Fibroblast of skin of right quadriceps (primary cell): ENCODE measurements at places on chromosomes 11 and 22.

GRCh38 chr11:128424851-128425285 lies 162.5 kb downstream of the ETS1 start:
- DNase-seq = peak; percentile 25

- no peak for DNase-seq
Observed at GRCh38 chr11:42816471-42816870, 495.3 kb upstream of the API5 start.

GRCh38 chr11:133947321-133947756 lies 9.4 kb downstream of the IGSF9B start:
- peak; percentile 45 for DNase-seq

DNA sequence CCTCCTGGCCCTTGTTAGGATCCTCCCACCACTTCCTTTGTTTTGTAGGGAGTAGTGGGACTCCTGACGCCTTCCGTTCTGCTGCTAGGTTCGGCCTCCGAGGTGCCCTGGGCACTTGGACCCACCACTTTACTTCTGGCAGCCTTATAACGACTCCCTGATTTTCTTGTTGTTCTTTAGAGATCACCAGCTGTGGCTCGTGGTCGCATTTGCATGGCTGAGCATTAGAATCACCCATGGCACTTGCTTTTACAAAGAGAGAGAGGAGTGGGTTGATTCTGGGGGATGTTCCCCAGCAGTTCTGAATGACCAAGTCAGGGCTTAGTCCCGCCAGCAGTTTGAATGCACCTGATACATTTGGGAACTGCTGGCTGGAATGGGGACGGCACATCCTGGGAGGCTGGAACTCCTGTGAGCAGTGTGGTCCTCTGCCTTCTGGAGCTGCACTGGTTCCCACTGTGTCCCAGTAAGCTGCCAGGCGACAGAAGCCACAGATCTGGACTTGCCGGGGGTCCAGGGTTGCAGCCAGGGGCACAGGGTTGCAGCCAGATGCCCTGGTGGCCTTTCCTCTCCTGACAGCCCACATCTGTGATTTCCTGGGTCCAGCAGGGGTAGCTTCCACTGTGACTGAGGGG lies 4.1 kb downstream of the TUB start:
- DNase-seq = no peak

DNA sequence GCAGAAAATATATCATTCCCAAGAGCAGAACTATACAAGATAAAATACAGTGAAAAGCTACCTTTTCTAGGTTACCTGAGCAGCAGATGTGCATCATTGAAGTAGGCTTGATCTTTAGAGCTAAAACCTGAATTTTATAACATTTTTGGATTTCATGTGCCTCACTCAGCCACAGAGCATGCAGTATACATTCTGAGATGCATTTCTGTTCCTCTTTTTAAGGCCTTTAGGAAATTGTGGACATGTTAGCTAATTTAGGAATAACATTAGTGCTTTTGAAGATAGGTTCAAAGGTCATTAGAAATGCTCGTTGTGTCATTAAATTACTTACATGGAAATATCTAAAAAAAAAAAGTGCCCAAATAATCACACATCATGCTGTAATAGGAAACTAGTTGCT lies 230.6 kb upstream of the PDGFD start:
- DNase-seq = no peak

- DNase-seq = peak; percentile 97
Observed at GRCh38 chr11:8911029-8911823, at the start of gene AKIP1. Gene AKIP1 (plus strand): TSS chr11:8911189. CDS start chr11:8911450, 261 bp downstream.

DNA sequence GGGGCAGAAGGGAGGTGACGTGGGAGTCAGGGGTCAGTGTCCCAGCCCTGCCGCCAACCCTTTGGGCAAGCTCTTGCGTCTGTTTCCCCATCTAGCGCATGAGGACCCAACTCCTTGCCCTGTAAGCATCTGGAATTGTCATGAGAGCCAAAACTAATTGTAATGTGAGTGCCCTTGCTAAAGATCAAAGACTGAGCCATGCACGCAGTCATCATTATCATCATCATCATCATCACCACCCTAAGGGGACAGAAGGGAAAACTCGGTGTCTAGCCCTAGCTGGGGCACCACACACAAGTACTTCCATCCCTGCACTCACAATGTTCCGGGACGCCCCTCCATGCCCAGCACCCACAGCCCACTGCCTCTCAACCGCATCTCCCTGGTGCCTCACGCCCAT lies 2.5 kb downstream of the LIF start:
- no peak for DNase-seq

DNA sequence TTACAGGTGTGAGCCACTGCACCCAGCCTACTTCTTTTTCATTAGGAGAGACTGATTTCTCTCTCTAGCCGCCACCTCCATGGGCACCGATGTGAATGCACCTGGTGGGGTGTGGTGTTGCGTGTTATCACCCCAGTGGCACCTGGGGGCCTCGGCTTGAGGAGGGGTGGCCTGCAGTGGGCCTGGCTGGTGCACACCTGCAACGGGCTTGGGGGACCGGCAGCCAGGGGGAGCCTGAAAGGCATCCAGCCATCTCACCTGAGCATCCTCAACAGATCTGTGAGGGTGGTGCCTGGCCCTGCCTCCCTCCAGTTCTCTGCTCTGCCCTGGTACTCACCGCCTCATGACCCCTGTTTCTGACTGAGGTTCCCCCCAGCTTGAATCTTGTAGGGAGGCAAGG lies 108.9 kb downstream of the ARHGAP8 start:
- no peak for DNase-seq

GRCh38 chr11:62547691-62548281 lies 1.2 kb upstream of the AHNAK start:
- no peak for DNase-seq

DNA sequence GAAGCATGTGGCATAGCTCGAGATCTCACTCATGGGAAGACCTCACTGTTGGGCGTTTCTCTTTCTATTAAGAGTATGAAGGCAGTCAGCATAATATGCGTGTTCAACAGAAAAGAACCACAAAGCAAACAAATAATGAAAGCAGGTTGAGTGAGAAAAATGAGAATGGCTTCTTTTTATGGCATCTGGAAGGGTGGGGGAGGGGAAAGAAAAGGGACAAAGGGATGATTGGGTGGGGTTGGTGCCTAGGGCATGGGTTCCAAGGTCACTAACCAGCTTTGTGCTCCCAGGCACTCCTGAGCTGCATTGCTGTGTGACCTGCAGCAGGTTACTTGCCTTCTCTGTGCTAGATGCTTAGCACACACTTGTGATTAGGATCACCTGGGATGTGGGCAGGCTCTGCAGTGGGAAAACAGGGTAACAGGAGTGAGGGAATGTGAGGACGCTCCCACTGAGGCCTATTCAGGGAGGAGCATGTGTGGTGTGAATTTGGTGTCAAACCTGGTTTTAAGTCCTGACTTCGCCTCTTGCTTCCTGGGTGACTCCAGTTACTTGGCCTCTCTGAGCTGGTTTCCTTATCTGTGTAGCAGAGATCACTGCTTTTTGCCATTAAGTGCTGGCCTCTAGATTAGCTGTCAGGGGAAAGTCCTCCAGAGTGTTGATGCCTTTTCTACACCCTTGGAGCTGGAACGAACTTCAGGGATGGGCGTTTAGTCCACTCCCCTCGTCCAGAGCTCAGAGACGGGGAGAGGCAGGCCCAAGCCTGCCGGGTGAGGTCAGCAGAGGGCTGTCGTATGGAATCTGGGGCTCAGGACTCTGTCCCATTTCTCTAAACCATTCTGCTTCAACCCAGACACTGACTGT lies 74.8 kb downstream of the KIAA1671 start:
- DNase-seq = no peak

GRCh38 chr22:36068776-36069344 lies 40.2 kb upstream of the RBFOX2 start:
- DNase-seq = no peak

DNA sequence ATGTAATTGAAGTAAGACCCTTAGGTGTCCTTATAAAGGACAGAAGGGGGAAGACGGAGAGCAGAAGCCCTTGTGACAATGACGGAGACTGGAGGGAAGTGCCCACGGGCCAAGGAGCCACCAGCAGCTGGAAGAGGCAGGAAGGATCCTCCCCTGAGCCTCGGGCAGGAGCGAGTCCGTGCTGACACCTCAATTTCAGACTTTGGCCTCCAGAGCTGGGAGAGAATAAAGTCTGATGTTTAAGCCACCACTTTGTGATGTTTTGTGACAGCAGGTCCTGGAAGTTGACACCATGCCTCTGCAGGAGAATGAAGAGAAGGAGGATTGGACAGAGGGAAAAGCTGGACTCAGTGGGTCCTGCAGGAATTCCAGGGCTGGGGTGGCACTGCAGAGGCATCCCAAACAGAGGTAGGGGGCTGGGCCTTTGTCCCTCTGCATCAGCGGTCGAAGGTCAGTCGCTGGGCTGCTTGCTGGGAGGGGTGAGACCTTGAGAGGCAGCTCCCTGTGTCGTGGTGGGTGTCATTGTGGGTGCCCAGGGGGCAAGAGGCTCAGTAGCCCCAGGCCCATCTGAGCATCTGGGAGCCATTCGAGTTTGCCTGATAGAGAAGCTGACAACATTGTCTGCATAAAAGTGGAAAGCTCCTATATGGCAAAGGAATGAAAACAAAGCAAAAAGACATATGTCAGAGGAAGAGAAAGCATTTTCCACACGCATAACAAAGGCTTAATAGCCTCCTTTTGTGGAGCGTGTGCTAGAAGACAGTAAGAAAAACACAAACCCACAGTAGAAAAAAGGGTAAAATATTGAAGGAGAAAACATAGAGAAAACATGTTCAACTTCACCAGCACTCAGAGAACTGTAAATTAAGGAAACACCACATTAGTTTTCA lies 68.8 kb downstream of the RTL6 start:
- no peak for DNase-seq

DNA sequence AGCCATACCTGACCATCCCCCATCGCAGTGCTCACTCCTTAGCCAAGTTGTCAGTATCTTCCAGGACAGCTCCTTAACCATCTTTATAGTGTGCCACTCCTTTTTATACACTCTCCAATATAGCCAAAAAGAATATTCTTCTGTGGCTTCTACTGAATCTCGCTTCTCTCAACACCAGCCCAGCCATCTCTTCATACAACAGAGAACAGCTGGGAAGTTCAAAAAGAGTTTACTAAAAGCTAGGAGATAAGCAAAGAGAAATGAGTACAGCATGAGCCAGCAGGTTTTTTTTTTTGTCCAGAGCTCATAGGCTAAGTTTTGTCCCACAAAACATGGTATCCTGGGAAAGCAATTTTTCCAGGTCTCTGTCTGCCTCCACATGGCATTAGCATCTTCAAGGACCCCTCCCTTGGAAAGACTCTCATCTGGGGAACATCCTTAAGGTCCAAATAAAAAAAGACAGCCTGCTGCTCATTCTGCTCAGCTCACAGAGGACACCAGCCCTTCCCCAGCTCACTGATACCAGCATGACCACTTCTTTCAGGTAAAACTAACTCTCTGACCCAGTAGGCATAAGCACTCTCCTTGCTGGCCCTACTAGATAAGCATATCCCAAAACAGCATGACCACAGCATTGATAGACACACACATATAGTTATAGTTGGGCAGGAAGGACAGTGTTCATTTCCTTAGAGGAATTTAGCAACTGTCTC lies 48.8 kb upstream of the YWHAH start:
- no peak for DNase-seq

- DNase-seq = peak; percentile 97
Observed at GRCh38 chr11:47426062-47426956, at the start of gene PSMC3. Gene PSMC3 (minus strand): TSS chr11:47426439. CDS start chr11:47426279, 160 bp downstream.

- DNase-seq = no peak
Observed at GRCh38 chr11:92141159-92141558, 83.5 kb upstream of the FAT3 start.

- no peak for DNase-seq
Observed at GRCh38 chr11:134032501-134033091, 36.3 kb upstream of the JAM3 start.

DNA sequence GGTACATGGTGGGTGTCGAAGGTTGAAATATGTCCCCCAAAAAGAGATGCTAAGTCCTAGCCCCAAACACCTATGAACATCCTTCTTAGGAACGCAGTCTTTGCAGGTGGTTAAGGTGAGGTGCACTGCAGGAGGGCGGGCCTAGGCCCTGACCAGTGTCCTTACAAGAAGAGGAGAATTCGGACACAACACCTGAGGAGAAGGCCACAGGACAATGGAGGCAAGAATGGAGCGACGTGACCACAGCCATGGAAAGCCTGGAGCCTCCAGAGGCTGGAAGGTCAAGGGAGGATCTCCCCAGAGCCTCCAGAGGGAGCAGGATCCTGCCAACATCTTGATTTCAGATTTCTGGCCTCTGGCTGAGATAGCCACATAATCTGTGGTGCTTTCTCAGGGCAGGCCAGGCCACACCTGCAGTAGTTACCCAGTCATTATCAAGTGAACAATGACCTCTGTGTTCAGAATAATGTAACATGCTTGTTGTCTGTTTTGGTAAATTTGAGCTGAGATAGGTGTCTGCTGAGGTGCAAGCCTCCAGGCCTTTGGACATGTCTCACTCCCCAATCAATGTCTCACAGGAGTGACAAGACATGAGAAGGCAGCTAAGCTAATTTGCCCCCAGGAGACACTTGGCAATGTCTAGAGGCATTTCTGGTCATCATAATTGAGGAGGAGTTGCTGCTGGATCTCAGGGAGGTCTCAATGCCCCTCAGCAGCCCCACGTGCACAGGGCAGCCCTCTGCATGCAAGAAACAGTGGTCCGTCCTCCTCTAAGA lies 498.9 kb downstream of the BRD1 start:
- no peak for DNase-seq

DNA sequence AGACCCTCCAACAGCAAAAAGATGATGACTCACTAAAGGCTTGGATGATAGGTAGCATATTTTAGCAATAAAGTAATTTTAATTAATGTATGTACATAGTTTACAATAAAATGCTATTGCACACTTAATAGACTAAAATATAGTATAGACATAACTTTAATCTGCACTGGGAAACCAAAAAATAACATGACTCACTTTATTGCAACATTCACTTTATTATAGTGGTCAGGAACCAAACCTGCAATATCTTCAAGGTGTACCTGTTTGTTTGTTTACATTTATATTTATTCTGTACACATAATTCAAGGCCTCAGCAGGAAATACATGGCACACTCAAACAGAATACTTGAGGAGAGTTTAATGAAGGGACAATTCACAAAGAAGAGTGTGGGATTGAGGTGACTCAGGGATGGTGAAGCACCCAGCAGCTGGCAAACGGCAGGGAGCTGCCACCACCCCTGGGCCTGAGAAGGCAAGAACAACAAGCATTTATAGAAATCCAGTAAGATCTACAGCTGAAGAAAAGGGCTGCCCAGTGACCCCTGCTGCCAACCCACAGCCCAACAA lies 51.5 kb upstream of the POU2AF2 start:
- no peak for DNase-seq

- peak; percentile 55 for DNase-seq
Observed at GRCh38 chr22:38230108-38230825, 28.5 kb downstream of the MAFF start.

DNA sequence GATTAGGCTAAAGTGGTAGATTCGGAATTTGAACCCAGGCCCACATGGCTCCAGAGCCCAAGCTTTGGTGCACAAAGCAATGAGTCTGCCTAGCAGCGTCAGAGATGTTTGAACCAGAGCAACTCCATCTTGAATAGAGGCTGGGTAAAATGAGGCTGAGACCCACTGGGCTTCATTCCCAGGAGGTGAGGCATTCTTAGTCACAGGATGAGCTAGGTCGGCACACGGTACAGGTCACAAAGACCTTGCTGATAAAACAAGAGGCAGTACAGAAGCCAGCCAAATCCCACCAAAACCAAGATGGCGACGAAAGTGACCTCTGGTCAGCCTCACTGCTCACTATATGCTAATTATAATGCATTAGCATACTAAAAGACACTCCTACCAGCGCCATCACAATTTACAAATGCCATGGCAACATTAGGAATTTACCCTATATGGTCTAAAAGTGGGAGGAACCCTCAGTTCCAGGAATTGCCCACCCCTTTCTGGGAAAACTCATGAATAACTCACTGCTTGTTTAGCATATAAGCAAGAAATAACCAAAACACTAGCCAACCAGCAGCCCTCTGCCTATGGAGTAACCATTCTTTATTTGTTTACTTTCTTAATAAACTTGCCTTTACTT lies 40.3 kb upstream of the DAGLA start:
- peak; percentile 48 for DNase-seq
